ENCODE measurements at places on chromosomes 13 and 19.

GRCh38 chr19:6048348-6048747, 62.0 kb downstream of the RFX2 start:
- DNase-seq: no peak

GRCh38 chr13:62710787-62711186, 1295.1 kb upstream of the PCDH20 start:
- no peak for DNase-seq

DNA sequence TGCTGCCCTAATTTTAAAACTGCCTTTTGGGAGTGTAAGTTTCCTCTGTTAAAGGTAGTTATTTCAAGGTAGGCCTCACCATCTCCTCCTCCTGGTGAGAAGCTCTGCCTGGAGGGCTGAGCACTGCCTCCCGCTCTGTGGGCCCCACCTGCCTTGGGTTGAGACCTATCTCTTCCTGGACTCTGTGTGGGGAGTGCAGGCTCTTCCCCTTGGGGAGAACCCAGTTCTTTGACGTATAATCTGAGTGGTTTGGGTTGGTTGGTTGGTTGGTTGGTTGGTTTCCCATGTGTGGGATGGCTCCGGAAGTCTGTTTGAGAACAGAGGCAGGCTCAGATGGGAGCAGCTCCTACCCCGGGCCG, 39.1 kb downstream of the ACTN4 start:
- DNase-seq: peak; percentile 51

GRCh38 chr19:33621811-33622504, at the start of gene CHST8:
TSS of gene CHST8 (plus strand) at chr19:33621953. CDS start at chr19:33689262, 67,309 bp downstream.
- peak; percentile 3 for DNase-seq

DNA sequence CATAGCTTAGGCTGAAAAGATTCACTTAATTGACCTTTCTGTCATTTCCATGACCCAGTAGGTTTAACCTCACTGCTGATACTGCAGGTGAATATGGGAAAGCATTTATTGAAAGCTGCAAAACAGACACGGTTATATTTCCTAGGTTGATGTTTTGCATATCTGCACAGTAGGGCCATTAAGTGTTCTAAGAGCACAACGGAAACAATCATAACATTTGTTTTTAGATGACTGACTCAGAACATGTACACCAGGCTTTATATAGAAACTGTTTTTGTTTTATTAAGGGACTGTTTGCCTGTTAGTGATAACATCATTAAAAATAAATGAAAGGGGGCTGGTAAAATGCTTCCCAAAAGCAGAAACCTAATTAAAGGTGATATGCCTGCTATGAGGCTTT, 367.8 kb downstream of the DACH1 start:
- no peak for DNase-seq

DNA sequence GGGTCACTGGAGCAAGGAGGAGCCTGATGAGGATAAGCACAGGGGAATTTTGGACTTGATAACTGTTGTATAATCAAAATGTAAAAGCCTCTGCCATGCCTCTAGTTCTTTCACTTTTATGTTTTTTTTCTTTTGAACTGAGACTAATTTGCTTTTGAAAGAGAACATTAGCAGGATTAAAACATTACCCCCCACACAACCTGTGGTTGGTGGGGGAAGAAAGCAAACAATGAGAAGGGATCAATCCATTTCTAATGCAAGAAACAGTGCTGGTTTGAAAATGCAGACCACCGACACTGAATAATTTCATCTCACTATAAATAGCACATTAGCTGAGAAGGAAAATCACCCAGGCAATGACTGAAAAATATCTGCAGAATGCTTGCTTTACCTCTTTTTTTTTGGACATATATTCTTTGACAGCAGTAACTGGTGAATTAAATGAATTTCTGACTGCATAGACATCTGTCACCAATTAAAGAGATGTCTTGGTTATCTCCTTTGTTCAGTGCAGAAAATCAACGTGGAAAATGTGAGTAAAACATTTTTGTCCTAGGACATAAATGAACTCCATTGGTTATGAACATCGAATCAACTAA, 48.6 kb upstream of the TRPC4 start:
- no peak for DNase-seq

DNA sequence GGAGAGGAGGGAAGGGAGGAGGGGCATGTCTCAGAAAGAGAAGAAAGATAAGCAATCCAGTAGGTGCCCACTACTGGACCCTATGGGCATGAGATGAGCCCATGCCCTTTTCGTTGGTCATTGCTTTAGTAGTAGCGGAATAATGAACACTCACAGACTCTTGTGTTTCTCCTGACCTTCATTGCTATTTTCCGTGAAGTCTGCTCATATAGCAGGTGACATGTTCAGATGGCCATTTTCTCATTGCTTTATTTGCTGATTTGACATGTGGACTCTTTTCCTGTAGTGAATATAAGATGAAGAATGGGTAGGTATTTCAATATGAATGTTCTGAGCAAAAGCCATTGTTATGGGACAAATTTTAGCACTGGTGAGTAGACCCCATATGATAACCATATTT, 16.4 kb downstream of the WDFY2 start:
- no peak for DNase-seq

GRCh38 chr13:44079413-44080205, 199.9 kb downstream of the LACC1 start:
- DNase-seq: no peak

GRCh38 chr19:45187421-45188100, 9.0 kb downstream of the BLOC1S3 start:
- peak; percentile 45 for DNase-seq

DNA sequence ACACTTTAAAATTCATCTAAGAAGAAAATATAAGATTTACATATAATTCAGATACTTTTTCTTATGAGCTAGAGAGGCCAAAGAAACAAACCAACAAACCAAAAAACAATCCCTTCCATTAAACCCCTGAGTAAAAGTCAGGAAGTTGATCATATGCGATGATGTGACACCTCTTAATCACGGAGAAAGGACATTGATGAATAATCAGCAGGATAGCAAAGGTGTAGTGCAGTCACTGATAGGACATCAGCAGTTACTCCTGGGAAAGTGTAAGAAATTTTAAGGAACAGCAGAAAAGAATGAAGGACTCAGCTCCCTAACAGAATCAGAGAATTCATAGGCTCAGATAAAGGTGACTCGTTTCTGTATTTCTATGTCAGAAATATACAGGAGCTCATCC, 202.4 kb upstream of the EDNRB start:
- DNase-seq: no peak

GRCh38 chr13:102132777-102133295, 269.0 kb downstream of the FGF14 start:
- no peak for DNase-seq

DNA sequence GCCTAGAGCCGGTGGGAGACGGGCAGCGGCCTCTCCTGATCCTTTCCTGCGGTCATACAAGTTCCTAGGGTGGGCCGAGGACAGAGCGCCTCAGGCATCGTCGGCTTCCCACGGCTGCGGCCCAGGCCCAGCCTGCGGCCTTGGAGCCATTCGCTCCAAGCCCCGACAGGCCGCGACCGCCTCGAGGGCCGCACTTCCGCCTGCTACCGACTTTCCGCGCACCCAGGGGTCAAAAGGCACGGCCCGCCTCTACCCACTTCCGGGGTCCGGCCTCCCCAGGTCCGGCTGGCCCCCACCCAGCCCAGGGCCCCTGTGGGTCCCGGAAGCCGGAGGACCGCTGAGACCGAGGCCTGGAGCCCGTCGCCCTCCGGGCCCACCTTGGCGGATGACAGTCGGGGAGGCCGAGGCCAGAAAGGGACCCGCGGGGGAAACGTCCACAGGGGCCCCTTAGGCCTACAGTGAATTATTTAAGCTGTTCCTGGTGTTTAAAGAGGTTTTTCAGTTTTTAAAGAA, 16.2 kb downstream of the ZIC2 start:
- DNase-seq: no peak

DNA sequence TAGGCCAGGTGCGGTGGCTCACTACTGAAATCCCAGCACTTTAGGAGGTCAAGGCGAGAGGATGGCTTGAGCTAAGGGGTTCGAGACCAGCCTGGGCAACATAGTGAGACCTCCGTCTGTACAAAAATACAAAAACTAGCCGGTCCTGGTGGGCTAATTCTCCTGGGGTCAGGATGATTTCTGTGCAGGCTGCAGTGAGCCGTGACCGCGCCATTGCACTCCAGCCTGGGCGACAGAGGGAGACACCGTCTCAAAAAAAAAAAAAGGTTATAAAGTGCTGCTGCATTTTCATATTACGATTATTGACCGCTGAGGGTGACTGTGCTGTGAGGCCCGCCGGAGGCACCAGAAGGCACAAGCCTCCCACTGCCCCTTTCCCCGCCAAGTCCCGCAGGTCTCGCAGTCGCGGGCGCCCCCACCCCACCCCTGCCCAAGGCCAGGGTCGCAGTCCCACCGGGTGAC, 477 bp upstream of the PLEKHF1 start:
- DNase-seq: peak; percentile 19

GRCh38 chr13:93413972-93414717, 187.5 kb downstream of the GPC6 start:
- no peak for DNase-seq

DNA sequence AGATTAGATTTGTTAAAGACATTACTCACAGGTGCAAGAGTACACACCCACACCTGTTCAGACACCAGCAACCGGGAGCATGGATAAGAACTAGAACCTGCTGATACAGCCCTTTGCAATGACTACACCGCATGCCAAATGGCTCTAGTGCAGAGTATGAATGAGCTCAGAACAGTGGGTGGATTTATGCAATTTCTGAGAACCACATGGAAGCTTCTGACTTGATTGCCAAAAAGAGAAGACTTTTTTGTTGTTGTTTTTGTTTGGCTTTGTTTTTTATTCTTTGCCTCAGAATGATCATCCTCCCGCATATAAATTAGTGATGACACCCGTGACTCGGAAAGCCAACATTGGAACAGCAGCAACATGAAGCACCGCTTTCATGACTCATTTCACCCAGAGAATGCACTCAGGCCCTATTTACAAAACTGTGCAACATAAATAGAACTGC, 77.4 kb upstream of the LRCH1 start:
- DNase-seq: no peak

GRCh38 chr13:20988033-20988908, 73.1 kb downstream of the LATS2 start:
- DNase-seq: no peak

GRCh38 chr13:18943721-18944391, 237.8 kb downstream of the TUBA3C start:
- no peak for DNase-seq

GRCh38 chr13:27006519-27007161, 165.0 kb downstream of the USP12 start:
- peak; percentile 39 for DNase-seq

- DNase-seq: no peak
Measured at GRCh38 chr19:16458391-16459341, 13.1 kb downstream of the EPS15L1 start.

DNA sequence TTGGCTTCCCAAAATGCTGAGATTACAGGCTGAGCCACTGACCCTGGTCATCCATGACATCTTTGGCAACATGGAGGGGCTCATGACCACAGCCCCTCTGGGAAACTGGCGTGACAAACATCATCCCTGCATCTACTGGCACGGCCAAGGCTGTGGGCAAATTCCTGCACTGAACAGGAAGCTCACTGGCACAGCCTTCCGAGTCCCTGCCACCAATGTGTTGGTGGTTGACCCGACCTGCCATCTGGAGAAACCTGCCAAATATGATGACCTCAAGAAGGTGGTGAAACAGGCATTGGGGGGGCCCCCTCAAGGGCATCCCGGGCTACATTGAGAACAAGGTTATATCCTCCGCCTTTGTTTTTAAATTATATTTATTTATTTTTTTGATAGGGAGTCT, 8.9 kb upstream of the ACP5 start:
- no peak for DNase-seq

GRCh38 chr19:46635920-46636761, at the start of gene GNG8:
TSS of gene GNG8 (minus strand) at chr19:46636202. CDS start at chr19:46634682, 1,520 bp downstream.
- DNase-seq: peak; percentile 75

Measured in hematopoietic multipotent progenitor cell treated with erythropoietin and hydrocortisone succinate and interleukin-3 and kit ligand, for 8 days (in vitro differentiated cells).